RKO (cell line): ENCODE measurements at places on chromosomes 5 and 9.
A peak's percentile ranks its signal among the peaks of the same experiment; 100 is the strongest.

- DNase-seq = no peak
Measured at GRCh38 chr9:128805661-128806060, 12.6 kb upstream of the ENDOG start.

DNA sequence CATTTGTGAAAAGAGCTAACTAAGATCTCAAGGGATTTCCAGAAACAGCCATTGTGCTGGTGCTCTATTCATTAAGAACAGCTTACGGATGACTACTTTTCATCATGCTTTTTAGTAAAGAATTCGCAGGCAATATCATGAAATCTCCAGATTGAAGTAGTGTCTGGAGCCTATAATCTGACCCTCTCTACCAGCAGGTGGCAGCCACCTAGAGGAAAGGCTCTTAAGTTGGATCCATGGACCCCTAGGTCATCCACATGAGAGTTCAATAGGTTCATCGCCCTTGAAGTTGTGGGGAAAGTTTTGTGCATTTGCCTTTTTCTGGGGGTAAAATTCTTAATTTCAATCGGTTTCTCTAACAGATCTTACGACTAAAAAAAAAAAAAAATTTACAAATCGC is 82.3 kb downstream of the SLC1A3 start:
- DNase-seq = peak; percentile 8

DNA sequence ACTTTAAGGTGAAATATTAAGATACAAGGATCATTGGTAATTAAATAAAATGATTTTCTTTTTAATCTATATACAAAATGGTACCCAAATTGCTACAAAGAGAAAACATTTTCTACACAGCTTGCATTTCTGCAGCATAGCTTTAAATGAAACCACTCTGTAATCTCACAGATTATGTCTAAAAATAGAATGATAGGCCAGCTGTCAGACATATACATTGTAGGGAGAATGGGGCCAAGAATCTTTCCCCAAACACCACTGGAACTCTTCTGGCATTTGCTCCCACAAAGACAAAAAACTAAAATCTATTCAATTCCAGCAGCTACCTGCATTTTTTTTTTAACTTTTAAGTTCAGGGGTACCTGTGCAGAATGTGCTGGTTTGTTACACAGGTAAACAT is 124.1 kb upstream of the NR5A1 start:
- DNase-seq = no peak

GRCh38 chr9:134283111-134283515 is 43.1 kb upstream of the RXRA start:
- DNase-seq = no peak

DNA sequence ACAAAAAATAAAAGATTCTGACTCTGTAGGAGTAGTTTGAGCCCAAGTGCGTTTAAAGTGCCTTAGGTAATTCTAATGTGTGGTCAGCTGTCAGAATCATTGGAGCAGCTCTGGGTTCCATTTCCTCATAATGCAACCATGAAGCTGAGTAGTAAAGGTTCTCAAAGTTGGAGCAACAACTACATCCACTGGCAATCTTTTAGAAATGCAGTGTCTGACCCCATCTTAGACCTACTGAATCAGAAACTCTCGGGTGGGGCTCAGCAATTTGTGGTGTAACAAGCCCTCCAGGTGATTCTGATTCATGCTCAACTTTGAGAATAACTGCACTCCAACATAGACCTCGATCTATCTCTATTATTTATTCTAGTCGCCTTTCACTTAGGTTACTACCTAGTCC is 7.6 kb upstream of the ALDH1A1 start:
- no peak for DNase-seq

DNA sequence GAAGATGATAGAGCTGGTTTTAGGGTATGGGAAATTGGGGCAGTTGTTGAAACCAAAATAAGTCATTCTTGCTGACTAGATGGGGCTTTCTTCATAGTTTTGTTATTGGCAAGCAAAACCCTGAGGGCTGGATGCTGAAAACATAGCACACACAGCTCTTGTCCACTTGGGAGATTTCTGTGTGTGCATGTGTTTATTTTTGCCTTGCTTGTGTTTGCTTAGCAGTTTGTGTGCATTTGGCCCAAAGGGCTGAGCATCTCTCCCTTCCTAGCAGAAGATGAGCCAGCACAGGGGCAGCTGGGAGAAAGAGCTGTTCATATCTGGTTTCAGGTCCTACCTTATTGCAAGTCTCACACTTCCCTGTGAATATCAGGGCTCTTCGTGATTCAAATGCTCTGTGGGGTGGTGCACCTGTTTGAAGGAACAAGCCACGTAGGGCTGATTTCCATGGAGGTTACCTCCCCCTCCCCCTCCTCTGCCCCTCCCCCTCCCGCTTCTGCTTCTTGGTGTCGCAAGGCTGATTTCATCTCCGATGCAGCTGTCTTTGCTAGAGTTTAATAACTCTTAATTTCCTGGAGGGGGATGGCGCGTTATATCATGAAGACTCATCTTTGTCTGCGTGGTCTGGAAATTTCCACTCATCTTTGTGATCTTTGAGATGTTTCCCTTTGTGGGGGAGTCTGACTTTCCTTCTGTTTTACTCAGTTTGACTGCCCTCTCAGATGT is 296.5 kb downstream of the ARHGAP26 start:
- DNase-seq = no peak

- peak; percentile 84 for DNase-seq
Measured at GRCh38 chr9:131658377-131659129, 81.3 kb downstream of the RAPGEF1 start.

- peak; percentile 99 for DNase-seq
Measured at GRCh38 chr9:127049044-127049443, 73.4 kb downstream of the ANGPTL2 start.

- no peak for DNase-seq
Measured at GRCh38 chr5:40554813-40555212, 124.9 kb upstream of the PTGER4 start.

DNA sequence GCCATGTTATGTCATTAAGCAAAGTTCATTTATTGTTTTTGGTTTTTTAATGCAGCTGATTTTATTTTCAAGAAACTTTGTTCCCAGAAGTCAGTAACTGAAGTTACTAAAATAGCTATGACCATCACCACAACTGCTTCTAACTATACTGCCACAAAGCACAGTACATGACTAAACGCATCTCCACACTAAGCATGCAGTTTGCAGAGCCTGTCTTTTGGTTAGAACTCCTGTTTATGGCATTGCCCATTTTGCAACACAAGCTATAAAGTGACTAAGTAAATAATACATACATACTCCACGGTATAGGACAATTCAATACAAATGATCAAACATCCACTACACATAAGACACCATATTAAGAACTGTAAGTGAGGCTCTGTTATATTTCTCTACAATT is 109.7 kb downstream of the MLLT3 start:
- DNase-seq = no peak

GRCh38 chr9:114669961-114670360 is 12.0 kb downstream of the TEX48 start:
- DNase-seq = no peak

DNA sequence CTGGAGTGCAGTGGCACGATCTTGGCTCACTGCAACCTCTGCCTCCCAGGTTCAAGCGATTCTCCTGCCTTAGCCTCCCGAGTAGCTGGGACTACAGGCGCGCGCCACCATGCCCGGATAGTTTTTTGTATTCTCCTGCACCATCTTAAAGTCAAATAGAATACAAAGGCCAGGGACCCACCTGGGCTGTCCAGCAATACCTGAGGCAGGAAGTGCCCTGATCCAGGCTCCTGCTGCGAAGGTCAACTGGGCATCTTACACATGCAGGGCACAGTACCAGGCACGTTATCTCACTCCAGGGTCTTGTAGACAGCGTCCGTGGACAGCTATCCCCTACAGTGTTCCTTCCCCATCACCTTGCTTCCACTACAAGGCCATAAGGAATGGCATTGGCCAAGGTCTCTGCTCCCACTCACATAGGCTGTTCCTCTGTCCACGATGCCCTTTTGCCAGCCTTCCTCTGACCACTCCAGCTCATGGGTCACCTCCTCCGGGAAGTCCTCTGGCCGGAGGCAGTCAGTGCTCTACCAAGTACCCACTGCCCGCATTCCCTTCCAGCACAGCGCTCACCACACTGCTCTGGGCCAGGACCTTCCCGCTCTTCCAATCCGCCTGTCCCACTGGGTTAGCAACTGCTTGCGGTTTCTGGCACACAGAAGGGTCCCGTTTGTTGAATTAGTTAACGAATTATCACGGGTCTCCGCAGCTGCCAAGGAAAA is 978 bp downstream of the P4HA2 start:
- peak; percentile 17 for DNase-seq

DNA sequence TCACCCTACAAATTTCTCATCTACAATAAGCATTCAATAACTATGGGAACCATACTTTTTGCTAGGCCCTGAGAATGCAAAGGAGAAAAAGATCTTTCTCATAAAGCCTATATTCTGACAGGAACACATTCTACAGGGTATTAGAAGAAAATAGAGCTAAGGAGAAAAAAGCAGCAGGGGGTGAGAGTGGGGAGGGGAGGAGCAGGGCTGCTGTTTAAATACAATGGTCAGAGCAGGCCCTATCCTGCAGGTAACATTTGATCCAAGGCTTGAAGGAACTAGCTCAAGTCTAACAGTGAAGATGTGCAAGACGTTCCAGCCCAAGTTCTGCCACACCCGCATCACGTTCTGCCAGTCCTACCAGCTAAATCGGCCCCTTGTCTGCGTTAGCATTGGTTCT is 89.7 kb downstream of the ELAVL2 start:
- DNase-seq = no peak

- DNase-seq = no peak
Measured at GRCh38 chr9:123654994-123655637, 274.8 kb downstream of the DENND1A start.

GRCh38 chr9:69223605-69224004 is 49.5 kb downstream of the TJP2 start:
- peak; percentile 83 for DNase-seq

- no peak for DNase-seq
Measured at GRCh38 chr5:154482528-154483449, 4.8 kb upstream of the HAND1 start.
